ENCODE measurements at places on chromosomes 2 and 18.

- DNase-seq: peak; percentile 2
Observed at GRCh38 chr2:157325786-157326185, at the start of gene ERMN. Gene ERMN, minus strand, starts transcription at chr2:157325824. Its CDS starts 182 bp downstream, at chr2:157325642.

DNA sequence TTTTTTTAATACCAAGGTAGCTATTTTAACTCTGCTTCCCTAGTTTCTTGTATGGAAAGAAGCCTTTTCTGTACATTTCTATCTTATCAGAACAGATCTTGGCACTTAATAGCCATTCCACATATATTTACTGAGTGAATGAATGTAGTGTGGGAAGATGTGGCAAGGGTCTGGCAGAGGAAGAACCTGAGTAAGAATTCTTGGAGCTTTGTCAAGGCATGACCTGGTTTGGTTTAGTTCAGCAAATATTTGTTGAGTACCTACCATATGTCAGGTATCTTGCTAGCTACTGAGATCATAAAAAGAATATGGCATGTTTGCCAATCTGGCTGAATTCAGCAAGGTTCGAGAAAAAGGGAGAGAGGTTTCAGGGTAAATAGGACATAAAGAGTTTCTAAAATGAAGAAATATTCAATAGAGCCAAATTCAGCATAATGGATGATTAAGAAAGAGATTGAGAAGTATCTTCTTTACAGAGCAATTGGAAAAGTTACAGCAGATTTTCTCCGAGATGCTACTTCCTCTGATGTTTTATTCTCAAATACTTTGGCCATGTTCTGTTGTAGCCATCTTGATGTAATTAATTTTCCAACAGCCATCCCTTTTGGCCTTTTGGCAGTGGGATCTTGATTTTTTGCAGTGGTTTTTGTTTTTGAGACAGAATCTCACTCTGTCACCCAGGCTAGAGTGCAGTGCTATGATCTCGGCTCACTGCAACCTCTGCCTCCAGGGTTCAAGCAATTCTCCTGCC lies 21.7 kb upstream of the MEP1B start:
- DNase-seq: no peak

- DNase-seq: no peak
Observed at GRCh38 chr2:191188550-191189093, 37.8 kb upstream of the STAT4 start.

- no peak for DNase-seq
Observed at GRCh38 chr18:58106289-58107070, 62.5 kb downstream of the NEDD4L start.

- no peak for DNase-seq
Observed at GRCh38 chr2:135798762-135799161, 38.2 kb downstream of the LCT start.

DNA sequence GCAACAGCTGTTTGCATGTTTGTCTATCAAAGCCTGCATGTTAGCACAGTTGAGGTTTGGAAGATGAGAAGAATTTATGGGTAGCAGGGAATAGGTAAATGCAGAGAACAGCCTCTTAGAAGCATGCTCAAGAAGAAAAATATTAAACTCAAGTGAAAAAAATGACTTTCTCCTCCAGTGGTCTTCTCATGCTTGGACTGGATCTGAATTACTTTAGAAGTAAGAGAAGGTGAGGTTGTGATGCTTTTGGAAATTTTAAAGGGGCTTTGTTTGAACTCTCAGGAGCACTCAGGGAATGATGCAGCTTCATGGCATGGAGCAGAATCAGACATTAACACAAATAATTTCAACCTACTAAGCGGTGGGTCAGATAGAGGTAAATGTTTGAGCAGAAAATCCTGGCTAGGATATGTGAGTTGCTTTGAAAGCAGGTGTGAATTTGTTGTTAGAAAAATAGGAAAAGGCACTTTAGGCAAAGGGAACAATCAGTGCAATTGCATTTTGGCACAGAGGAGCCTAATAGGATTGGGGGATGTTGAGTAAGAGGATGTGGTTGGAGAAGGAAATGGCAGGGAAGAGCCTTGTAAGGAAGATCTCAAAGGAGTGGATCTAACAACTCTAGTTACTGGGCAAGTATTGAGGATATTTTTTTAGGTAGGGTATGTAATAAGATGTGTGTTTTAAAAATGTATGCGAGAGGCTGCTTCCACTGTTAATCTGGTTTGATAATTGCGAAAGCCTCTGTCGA lies 76.3 kb downstream of the DDX1 start:
- no peak for DNase-seq

All from NCI-H774 (cell line).